ENCODE measurements at places on chromosomes 5 and 9.

DNA sequence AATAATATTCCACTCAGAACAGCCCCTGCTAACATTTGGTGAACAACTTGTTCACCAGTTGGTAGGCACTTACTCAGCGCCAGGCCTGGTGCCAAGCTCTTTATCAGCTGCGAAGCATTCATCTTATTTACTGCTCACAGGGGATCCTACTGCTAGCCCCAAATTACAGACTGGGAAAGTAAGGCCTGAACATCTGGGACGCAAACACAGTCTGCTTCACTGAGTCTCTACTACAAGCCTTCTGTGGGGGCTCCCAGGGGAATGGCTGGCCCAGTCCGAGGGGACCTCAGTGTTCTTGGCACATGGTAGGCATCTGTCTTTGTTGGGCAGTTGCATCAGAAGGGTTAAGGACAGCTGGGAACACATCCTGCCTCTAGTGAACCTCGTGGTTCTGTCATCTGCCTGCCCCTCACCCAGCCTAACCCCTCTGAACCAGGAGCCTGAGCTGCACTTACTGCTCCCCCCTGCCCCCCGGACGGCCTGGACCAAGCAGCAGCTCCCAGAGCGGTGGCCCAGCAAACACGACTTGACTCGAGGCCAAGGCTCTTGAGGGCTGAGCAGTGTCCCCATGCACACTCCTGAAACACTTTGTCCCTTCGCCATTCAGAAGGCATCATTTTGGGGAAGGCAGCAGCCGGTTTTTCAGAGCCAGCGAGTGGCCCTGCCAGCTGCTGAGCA is at the start of gene PHYHD1:
Gene PHYHD1 (plus strand): TSS at position 602 of the 678 bp plus-strand sequence. CDS start 1,342 bp downstream, outside the sequence.
- DNase-seq, result no peak

GRCh38 chr9:112279501-112279900 is 53.9 kb downstream of the PTBP3 start:
- DNase-seq, result no peak

DNA sequence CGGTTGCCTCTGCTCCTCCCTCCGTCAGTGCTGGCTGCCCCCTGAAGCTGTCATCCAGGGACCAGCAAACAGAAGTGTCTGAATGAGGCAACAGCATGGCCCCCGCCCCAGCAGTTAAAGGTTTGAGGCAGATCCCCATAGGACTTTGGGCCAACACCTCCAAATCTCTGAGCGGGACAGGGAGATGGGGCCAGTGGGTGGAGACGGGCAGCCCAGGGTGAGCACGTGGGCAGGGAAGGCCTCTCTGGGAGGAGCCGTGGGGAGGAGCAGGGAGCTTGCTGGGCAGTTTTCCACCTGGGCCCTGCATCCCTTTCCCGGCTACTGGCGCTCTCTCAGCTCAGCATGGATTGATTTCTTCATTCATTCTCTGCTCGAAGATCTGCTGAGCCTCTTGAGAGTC is 39.1 kb upstream of the NOTCH1 start:
- no peak for DNase-seq

DNA sequence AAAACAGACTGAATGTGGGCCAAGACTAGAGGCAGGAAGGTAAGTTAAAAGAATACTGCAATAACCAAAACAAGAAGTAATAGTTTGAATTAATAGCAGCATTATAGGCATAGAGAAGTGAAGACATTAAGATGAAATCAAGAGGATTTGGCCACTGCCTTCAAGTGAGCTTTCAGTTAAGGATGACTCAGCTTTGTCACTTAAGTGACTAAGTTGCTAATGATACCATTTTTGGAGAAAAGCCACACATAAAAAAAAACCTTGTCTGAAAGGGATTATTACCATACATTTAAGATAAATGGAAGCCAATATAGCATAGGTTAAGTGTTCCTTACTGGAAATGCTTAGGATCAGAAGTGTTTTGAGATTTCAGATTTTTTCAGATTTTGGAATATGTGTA is 57.0 kb downstream of the ECPAS start:
- DNase-seq, result no peak

GRCh38 chr5:107157809-107158208 is 512.9 kb downstream of the EFNA5 start:
- DNase-seq, result no peak

DNA sequence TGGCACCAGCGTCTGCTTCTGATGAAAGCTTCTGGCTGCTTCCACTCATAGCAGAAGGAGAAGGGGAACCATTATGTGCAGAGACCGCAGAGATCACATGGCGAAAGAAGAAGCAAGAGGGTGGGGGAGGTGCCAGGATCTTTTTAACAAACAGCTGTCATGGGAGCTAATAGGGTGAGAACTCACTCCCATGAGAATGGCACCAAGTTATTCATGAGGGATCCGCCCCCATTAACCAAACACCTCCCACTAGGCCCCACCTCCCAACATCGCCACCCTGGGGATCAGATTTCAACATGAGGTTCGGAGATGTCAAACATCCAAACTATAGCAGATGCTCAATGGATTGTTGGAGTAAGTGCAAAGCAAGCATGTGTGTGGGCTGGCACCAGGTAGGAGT is 125.8 kb upstream of the SLIT3 start:
- DNase-seq, result no peak

DNA sequence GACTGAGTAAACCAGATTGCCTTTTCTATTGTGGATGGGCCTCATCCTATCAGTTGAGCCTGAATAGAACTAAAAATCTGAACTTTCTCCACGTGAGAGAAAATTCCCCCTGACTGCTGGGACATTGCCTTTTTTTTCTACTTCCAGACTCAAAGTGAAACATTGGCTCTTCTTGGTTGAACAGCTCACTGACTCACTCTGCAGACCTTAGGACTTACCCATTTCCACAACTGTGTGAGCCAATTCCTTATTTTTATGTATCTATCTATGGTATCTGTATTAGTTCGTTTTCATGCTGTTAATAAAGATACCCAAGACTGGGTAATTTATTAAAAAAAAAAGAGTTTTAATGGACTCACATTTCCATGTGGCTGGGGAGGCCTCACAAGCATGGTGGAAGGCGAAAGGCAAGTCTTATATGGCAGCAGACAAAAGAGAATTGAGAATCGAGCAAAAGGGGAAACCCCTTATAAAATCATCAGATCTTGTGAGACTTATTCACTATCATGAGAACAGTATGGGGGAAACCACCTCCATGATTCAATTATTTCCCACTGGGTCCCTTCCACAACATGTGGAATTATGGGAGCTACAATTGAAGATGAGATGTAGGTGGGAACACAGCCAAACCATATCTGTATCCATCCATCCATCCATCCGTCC is 306.7 kb upstream of the SLC24A2 start:
- DNase-seq, result no peak

GRCh38 chr9:69519470-69520240 is 152.5 kb downstream of the APBA1 start:
- no peak for DNase-seq

DNA sequence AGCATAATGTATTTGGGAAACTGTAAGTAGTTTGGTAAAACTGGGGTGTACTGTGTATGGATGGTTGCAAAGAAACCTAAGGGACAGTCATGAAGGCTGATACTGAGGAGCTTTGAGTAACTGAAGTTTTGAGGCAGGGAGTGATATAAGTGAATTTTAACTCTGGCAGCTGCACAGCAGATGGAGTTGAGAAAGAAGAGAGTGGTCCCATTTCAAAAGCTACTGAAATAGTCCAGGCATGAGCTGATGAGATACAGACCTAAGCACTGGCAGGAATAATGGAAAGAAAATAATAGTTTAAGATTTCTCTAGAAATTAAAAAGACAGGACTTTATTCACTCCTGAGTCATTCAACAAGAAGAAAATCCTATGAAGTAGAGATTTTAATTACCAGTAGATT is 232.0 kb downstream of the CHSY3 start:
- no peak for DNase-seq

DNA sequence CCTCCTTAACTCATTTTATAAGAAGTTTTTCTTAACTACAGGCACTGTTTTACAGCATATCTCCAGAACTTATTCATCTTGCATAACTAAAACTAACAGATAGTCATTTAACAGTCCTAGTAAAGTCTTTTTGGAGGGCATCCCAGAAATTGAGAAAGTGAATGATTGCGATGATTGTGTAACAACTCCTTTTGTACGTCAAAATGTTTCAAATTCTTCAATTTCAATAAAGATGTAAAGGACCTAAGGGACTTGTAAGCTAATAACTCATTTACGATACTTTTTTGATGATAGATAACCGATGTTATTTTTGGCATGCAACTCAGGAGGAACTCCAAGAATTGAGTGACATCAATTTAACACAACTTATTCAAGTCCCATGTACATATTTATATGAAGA is 42.7 kb downstream of the SVEP1 start:
- no peak for DNase-seq

DNA sequence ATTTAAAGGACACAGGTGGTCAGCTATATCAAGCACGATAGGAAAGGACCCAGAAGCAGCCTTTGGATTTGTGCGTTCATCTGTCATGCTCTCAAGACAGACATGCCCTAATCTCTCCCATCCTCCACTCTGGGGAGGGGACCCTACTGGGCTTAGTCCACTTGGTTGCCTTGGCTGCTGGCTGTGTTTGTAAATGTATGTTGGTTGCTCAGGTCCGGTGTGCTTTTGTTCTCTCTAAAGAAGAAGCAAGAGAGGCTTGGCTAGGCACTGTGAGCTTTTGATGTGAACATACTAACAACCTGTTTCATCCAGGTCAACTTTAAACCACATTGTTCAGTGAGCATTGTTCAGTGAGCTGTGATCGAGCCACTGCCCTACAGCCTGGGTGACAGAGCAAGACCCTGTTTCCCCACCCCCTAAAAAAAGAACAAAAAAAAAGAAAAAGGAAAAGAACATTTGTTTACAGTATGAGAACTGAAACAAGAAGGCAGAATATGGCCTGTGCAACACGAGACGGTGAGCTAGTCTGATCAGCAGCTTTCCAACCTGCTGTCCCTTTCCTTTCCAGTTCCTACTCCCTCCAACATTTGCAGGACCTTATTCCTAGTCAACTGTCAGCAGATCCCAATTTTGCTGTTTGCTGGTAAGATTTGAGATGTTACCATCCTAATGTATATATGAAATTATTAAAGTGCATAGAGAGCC is 228.3 kb downstream of the ARHGAP26 start:
- no peak for DNase-seq

GRCh38 chr5:179131321-179131835 is 71.2 kb downstream of the ZNF354C start:
- no peak for DNase-seq

DNA sequence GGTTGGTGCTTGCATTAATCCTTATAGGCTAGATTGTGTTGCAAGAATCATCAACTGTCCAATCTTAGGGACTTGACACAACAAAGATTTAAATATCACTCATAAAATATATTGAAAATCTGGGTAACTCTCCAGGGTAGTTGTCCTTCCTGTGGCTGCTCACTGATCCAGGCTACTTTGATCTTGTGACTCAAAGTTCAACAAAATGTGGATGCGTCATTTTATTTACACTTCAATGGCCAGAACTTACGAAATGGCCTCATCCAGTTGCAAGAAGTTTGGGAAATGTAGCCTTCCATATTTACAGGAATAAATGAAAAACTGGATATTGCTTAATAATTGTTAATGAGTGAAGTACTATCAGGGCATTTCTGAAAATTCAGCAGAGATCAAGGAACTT is 235.5 kb upstream of the ACTBL2 start:
- no peak for DNase-seq

DNA sequence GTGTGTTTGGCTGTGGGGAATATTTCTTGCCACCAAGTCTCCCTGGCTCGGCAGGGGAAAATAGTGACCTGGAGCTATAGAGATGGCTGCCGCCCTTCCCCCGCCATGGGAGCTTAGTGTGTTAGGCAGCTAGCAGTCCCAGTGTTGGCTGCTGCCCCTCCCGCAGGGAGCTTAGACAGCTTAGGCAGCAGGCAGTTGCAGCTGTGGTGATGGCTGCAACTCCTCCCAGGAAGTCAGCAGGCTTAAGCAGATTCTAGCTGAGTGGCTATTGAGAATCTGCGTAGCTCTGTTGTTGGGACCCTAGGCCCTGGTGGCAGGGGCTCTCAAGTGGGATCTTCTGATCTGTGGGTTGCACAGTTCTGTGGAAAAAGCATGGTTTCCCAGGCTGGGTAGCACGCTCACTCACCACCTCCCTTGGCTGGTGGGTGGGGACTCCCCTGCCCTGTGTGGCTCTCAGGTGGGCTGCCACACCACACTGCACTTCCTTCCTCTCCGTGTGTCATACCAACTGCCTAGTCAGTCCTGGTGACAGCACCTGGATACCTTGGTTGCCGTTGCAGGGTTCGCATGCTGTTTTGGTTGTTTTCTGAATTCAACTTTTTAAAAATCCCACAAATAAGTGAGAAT is 9.3 kb downstream of the OR1N2 start:
- no peak for DNase-seq

DNA sequence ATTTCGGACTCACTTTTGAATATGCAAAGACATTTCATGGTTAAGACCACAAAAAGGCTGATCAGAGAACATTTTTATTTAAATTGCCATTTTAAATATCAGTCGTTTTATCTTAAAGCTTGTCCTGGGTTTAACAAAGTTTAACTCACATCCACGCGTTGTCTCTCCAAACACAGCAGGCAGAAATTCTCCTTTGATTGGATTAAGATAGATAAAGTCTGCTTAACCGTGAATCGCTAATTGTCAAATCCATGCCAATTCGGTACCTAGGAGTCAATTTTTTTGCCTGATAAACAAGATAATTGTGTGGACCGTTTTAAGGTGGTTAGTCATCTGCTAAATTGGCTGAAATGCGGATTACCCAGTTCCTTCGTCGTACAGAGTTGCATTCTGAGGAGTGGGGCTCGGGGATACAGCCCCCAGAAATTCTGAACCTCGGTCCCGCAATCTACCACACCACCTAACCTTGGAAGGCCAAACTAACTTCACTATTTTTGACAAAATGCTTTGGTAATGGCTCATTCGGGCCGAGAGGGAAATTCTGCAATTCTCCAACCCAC is 665 bp upstream of the BTF3 start:
- DNase-seq, result no peak

GRCh38 chr5:44844744-44845143 is 36.0 kb downstream of the MRPS30 start:
- no peak for DNase-seq

- DNase-seq, result no peak
These were observed 13.4 kb downstream of the SLC44A1 start for GRCh38 chr9:105257809-105258208.

DNA sequence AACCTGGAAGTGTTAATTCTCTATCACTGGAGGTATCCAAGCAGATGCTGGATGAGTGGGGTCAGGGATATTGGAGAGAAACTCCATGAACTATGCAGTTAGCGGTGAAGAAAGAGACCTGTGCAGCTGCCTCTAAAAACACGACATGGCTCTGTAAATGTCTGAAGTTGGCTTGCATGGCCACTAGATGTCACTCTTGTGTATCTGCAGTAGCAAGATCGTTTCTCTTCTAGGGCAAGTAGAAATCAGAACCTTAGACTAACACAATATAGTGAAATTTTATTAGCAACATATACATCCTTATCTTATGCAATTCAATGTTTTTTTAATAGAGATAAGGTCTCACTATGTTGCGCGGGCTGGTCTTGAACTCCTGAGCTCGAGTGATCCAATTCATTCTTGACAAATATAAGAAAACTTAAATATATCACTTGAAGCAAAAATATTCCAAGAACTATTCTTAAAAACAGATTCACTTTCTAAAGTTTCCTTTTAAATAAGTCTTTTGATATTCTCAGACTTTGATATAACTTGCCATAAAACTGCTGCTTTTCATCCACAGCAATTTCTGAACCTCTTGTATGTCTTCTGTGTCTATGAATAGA is 2.9 kb downstream of the OR2S2 start:
- no peak for DNase-seq

GRCh38 chr5:136731241-136731900 is 366.0 kb upstream of the TRPC7 start:
- DNase-seq, result no peak

Measured in GOT3 (cell line).